Breast epithelium (tissue), 4 donors: ENCODE measurements at places on chromosomes 16 and 17. TPM values are rescaled to one million over a fixed set of nuclear protein-coding genes. Genes with fewer than 3 reads are reported as not detected.

- H3K4me1 ChIP-seq: no peaks in the 10 kb centered on the region
- H3K27ac ChIP-seq: no peak overlapping the region
- no peaks in the 10 kb centered on the region for H3K27me3 ChIP-seq
- H3K36me3 ChIP-seq: no peaks in the 10 kb centered on the region
Observed at GRCh38 chr16:50316848-50317630, 50.7 kb downstream of the ADCY7 start.

Gene PYY
- total RNA-seq: not detected

Gene DPEP3
- total RNA-seq: not detected

Gene KPNB1
- total RNA-seq: 189 TPM

GRCh38 chr16:29645694-29646187 lies 17.3 kb upstream of the SPN start:
- no peaks in the 10 kb centered on the region for H3K27me3 ChIP-seq
- H3K27ac ChIP-seq: no peak overlapping the region
- H3K4me3 ChIP-seq: no peak overlapping the region
- DNase-seq: no peak
- H3K36me3 ChIP-seq: no peaks in the 10 kb centered on the region
- H3K4me1 ChIP-seq: no peaks in the 10 kb centered on the region

DNA sequence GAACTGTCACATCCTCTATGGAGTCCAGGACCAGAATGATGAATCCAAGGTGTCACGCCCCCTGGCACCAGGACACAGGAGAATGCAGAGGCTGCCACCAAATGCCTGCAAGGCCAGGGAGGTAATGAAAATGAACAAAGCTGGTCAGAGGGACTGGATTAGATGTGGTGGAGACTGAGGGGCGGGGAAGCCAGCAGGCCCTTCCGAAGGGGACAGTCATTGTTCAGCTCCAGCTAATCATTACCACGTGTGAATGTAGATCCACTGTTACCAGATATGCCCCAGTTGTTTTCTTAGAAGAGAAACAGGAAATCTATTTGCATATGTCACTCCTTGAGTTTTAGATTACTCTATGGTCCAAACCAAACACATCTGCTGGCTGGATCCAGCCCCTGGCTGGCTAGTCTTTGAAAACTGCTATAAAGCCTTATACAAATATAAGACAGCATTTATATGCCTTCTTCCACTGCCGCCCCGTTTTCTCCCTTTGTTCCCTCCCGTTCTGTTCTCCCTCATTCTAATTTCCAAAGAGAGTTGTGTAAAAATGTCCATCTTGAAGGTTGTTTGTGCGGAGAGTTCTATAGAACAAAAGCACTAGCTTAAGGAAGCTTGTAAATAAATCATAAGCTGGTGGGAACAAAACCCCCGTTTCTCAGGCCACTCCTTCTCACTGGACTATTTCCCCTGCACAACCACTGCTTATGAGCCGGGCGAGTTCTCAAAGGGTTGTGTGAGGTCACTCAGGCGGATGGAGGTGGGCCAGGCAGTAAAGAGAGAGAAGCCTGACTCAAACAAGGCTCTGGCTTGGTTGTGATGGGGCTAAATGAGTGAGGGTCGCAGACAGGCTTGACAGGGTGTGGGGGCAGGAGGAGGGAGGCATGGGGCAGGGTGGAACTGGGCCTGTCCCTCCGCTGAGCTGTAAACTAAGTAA lies 14.2 kb downstream of the CRYM start:
- H3K4me1 ChIP-seq: no peaks in the 10 kb centered on the region
- no peak for DNase-seq
- no peaks in the 10 kb centered on the region for H3K36me3 ChIP-seq
- no peak overlapping the region for H3K4me3 ChIP-seq
- H3K27ac ChIP-seq: peak overlapping the region; percentile 35

GRCh38 chr17:1945621-1946020 lies 79.5 kb downstream of the RTN4RL1 start:
- no peaks in the 10 kb centered on the region for H3K36me3 ChIP-seq
- DNase-seq: peak; percentile 79
- H3K27me3 ChIP-seq: no peaks in the 10 kb centered on the region
- no peaks in the 10 kb centered on the region for H3K4me1 ChIP-seq

Gene AOC2
- 11.8 TPM for total RNA-seq

Gene TP53TG3F
- not detected for total RNA-seq

Gene TAX1BP3
- total RNA-seq: 79.6 TPM

GRCh38 chr16:57979006-57979585 lies 8.2 kb upstream of the CNGB1 start:
- DNase-seq: no peak
- no peaks in the 10 kb centered on the region for H3K27me3 ChIP-seq
- peaks cover 4% of the 10 kb centered on the region for H3K4me1 ChIP-seq
- no peak overlapping the region for H3K27ac ChIP-seq

DNA sequence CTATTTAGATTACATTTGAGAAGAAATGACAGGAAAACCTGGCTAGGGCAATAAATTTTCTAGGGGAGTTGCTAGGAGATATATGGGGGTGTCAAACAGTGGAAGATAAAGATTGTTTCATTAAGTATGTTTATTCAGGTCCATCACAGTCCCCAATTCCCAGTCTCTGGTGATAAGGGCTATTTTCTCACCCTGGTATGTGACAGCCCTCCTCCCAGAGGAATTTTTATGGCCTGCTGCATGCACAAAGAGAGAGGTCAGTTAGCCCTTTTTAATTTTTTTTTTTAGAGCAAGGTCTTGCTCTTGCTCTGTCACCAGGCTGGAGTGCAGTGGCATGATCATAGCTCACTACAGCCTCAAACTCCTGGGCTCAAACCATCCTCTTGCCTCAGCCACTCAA lies 53.6 kb upstream of the ATF7IP2 start:
- H3K4me3 ChIP-seq: no peak overlapping the region
- no peaks in the 10 kb centered on the region for H3K27me3 ChIP-seq
- no peaks in the 10 kb centered on the region for H3K36me3 ChIP-seq
- no peak for DNase-seq
- no peaks in the 10 kb centered on the region for H3K4me1 ChIP-seq
- no peak overlapping the region for H3K27ac ChIP-seq

Gene KRT20
- not detected for total RNA-seq

GRCh38 chr17:7383742-7384488 lies 3.0 kb downstream of the TNK1 start:
- H3K27ac ChIP-seq: peak overlapping the region; percentile 20
- no peaks in the 10 kb centered on the region for H3K27me3 ChIP-seq
- H3K4me1 ChIP-seq: no peaks in the 10 kb centered on the region

Gene TMC7
- total RNA-seq: 0.73 TPM

DNA sequence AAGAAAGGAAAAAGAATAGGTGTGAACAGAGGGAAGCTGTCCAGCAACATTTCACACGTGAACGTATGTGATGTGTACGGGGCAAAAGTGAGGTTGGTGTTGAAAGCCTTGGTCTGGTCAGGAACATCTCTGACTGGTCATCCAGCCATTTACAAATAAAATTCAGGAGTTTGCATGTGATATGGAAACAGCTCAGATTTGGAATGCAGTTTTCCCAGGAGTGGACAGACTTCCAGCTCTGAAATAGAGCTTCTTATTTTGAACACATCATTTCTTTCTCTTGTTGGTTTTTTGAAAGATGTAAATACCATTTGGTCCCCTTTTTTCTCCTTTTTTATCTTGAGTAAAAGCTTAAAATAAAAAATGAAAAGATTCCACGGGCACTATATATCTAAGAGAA lies 566.2 kb upstream of the ZFHX3 start:
- no peaks in the 10 kb centered on the region for H3K4me1 ChIP-seq
- H3K27ac ChIP-seq: no peak overlapping the region
- no peaks in the 10 kb centered on the region for H3K36me3 ChIP-seq
- no peaks in the 10 kb centered on the region for H3K27me3 ChIP-seq
- no peak for DNase-seq

GRCh38 chr17:39652587-39653315 lies 12.4 kb upstream of the TCAP start:
- no peaks in the 10 kb centered on the region for H3K27me3 ChIP-seq
- peak overlapping the region; percentile 50 for H3K27ac ChIP-seq
- no peak overlapping the region for H3K4me3 ChIP-seq
- H3K4me1 ChIP-seq: no peaks in the 10 kb centered on the region
- H3K36me3 ChIP-seq: no peaks in the 10 kb centered on the region

GRCh38 chr17:66302761-66303626 lies 581 bp downstream of the PRKCA start:
- DNase-seq: peak; percentile 57
- H3K27me3 ChIP-seq: no peaks in the 10 kb centered on the region
- peak overlapping the region; percentile 87 for H3K27ac ChIP-seq
- no peaks in the 10 kb centered on the region for H3K36me3 ChIP-seq
- peak overlapping the region; percentile 77 for H3K4me3 ChIP-seq
- no peaks in the 10 kb centered on the region for H3K4me1 ChIP-seq

DNA sequence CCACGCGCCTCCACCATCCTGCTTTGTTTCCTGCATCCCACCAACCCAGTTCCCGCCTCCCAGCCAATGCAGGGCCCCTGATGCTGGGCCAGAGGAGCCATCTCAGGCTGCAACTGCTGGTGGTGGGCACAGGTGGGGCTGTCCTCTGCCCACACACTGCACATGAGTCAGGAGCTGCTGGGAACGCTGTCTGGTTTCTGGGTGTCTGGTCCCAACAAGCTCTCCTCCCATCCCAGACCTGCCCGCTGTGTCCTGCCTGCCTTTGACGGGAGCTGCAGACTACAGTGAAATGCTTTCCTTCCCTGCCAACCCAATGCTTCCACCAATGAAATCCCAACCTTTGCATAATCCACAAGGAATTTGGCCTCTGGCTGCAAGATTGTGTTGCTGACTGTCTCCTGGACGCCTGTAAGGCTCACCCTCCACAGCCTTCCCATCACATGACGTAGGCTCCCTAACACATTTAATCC lies 98.9 kb downstream of the N4BP1 start:
- H3K27me3 ChIP-seq: no peaks in the 10 kb centered on the region
- no peaks in the 10 kb centered on the region for H3K36me3 ChIP-seq
- peak overlapping the region; percentile 13 for H3K27ac ChIP-seq

- H3K36me3 ChIP-seq: no peaks in the 10 kb centered on the region
- H3K4me1 ChIP-seq: no peaks in the 10 kb centered on the region
- H3K4me3 ChIP-seq: no peak overlapping the region
- peaks cover 15% of the 10 kb centered on the region for H3K27me3 ChIP-seq
- no peak overlapping the region for H3K27ac ChIP-seq
Observed at GRCh38 chr17:72602517-72603419, 481.9 kb downstream of the SOX9 start.

GRCh38 chr16:85056211-85056748 lies 28.7 kb downstream of the KIAA0513 start:
- no peak for DNase-seq
- H3K27ac ChIP-seq: peak overlapping the region; percentile 66
- H3K4me1 ChIP-seq: peaks cover 9% of the 10 kb centered on the region
- no peak overlapping the region for H3K4me3 ChIP-seq

Gene NEK8
- 2.9 TPM for total RNA-seq

DNA sequence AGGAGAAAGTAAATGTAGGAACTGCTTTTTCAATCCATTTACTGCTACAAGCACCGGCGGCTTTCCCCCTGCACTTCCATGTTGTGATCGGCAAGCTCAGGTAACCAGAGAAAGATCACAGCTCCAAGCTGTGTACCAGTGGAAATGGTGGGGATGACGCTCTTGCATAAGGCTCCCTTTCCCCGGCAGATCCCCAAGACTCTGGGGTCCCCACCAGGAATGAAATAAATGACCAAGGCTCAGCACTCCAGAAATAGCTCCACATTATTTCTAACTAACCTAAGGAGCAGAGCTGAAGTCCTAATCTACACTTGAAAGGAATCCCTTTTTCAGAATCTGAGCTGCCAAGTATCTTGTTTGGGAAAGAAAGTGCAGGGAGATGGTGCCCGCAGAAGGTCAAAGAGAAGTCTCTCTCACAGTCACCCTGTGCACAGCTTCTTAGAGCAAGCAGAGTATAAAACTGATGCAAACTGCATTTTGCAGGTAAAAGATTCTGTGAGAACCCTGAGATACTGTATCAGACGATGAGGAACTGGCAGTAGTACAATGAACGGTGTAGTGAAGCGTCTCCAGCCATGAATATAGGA lies 11.1 kb downstream of the GRB2 start:
- DNase-seq: no peak
- H3K4me3 ChIP-seq: peak overlapping the region; percentile 71
- no peaks in the 10 kb centered on the region for H3K36me3 ChIP-seq
- peaks cover 10% of the 10 kb centered on the region for H3K4me1 ChIP-seq
